Activated naive CD4-positive, alpha-beta T cell treated with anti-CD3 and anti-CD28 coated beads, Interleukin-2, amount 50 U/mL, for 72 hours (primary cell): ENCODE measurements at places on chromosomes 3 and 15.

DNA sequence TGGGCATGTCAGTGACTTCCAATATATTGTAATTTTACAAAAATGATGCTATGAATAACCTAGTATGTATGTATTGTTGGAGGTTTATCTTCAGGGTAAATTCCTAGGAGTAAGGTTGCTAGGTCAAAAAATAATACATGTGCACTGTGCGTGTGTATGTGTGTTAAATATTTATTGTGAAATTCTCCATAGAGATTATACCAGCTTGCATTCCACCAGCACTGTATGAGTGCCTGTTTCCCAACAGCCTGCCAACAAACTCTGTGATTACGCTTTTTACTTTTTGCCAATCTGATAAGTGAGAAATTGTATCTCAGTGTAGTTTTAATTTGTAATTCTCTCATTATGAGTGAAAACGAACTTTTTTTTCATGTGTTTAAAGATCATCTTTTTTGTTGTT is 12.6 kb upstream of the IGF2BP2 start:
- no peak for DNase-seq

DNA sequence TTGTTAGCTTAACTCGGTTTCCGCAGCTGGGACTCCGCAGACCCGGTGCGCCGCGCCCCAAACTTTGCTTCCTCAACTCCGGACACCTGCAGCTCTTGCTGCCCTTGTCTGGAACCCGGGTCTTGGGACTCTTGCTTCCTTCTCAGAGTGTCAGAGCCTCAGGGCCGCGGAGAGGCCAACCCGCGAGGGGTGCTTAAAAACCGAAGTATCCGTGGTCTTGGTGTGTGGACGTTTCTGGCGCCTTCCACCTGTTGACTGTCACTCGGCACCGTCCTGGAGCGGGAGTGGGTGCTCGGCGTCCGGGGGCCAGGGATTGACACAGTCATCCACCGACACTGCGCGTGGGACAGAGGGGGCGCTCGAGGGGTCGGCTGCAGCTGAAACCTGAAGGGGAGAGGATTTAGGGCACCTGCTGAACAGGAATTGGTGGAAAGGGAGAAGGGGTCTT is 386 bp downstream of the SQOR start:
- DNase-seq = peak; percentile 70

GRCh38 chr3:120742849-120743365 is 363 bp downstream of the GTF2E1 start:
- no peak for DNase-seq

- no peak for DNase-seq
Observed at GRCh38 chr3:108223928-108224327, 1.7 kb upstream of the IFT57 start.

- DNase-seq = no peak
Observed at GRCh38 chr15:63668601-63669000, 71.4 kb downstream of the FBXL22 start.

DNA sequence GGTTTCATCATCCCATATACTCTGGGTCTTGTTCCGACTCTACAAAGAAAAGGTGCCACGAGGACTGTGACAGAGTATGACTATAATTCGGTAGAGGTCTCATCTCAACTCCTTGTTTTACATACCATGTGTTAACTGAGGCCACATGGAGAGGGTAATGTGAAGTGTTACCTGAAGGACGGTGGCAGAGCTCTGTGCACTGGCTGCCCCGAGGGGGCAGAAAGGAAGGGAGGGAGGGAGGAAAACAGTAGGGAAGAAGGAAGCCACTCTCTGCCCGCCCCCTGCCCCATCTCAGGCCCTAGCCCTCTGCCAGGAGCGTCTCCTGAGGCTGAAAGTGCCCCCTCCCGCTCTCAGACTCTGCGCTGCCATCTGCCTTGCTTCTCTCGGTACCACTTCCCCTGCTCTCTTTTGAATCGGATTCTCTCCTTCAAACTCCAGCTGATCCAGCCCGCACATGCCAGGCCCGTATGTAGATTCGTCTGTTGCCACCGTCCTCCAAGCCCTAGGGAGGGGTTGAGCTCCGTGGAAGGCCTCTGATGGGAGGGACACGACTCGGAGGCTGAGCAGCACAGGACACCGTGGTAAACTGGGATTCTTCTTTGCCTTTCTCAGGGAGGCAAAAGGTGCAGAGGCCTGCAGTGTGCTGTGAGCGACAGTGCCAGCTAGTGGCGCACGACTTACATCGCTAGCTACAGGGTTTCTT is 70.5 kb upstream of the ATP10A start:
- peak; percentile 71 for DNase-seq

- DNase-seq = no peak
Observed at GRCh38 chr15:80395616-80396015, 8.6 kb upstream of the ARNT2 start.

DNA sequence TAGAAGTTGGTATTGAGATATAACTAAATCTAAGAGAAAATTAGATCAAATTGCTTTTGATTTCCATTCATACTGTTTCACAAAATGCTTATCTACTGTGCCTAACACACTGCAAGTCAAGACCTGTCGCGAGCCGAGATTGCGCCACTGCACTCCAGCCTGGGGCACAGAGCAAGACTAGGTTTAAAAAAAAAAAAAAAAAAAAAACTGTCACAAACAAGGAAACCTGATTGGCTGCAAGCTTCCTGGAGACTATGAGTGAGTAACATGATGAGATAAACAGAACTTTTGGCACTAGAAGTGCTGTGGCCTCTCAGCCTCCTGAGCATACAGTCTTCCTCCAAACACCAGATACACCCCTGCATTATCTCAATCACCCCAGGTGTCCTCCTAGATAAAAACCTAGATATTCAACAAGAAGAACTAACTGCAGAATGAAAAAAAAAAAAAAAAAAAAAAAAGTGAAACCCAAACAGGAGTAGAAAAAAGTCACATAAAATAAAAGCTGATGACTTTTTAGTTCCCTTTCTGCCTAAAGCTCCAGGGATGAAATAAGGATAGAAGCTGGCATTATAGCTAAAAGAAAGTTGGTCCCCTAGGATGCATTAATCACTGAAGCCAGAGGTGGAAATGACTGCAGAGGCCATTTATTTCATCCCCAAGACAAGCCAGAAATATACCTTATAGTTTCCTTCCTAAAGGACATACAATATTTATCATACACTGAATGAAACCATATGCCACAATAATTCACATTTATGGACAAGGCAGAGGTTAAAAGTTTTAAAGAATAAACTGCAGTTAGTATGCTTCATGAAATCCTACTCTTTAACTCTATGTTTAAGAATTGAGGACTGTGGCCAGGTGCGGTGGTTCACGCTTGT is 82.4 kb downstream of the P3H2 start:
- no peak for DNase-seq

- DNase-seq = no peak
Observed at GRCh38 chr3:24128199-24129005, 183.3 kb downstream of the NR1D2 start.

GRCh38 chr3:113690482-113690881 is 6.0 kb downstream of the USF3 start:
- DNase-seq = no peak

DNA sequence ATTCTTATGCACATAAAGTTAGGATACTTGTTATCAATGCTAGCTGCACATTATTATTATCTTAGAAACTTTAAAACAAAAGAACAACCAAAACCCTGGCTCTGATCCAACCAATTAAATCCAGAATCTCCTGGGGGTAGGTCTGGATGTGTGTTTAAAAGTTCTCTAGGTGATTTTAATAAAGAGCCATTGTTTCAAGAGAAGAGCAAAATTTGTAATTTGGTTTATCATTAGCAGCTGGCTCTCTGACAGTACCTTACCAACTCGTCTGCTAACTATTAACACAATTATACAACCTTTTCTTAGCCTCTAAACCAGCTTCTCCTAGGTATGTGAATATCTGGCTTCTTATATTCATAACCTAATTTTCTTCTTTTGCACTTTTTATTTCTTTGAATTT is 68.9 kb downstream of the IFT80 start:
- no peak for DNase-seq

DNA sequence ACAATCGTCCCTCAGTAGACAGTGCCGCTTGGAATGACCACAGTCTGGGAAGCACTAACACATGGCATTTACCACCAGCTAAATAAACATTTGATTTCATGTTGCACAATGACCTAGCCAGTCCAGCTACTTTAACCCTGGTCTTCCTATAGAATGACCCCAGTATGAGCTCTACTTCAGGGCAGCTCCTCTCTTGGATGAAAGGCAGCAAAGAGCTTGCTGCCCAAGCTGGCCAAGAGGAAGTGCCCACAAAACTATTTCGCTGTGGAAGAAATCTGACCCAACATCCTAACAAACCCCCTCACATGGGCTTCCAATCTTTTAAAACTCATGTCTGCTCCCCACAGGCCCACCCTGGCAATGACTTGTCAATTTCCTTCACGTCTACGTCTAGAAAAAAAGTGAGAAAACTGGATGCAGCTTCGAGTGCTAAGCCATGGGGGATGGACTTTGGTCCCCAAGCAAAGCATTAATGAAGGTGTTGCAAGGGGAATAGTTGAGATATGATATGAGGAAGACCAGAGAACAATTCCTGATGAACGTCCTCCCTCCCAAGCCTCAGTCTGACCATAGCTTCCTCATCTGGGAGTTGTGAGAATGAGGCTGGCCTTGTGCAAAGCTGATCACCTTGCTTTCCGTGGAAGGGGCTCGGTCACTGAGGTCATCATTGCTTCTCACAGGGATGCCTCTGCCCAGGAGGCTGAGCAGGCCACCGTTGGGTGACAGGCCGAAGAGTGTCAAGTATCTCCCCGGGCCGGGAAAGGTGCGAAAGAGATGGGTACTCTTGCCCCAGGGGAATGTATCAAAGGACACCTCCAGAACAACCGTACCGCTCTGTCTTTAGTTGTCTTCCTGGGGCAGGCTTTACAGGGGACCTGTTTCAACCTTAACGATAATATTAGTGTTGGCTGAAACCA is 964 bp downstream of the SLC25A20 start:
- DNase-seq = no peak

DNA sequence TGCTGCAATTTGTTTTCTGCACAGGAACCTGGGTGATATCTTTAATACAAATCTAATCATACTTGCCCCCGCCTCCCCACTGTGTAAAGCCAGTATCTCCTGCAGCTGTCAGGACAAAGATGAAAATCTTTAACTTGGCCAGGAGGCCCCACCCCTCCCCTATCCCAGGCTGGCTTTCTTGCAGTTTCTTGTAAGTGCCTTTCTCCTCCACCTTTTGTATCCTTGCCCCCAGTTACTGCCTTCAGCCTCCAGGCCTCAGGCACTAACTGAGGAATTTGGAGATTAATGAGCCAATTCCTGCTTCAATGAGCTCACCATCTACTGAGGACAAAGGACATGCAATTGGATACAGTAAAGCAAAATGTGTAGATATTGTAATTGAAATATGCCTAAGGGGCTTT is 6.5 kb downstream of the GCSAM start:
- DNase-seq = no peak

DNA sequence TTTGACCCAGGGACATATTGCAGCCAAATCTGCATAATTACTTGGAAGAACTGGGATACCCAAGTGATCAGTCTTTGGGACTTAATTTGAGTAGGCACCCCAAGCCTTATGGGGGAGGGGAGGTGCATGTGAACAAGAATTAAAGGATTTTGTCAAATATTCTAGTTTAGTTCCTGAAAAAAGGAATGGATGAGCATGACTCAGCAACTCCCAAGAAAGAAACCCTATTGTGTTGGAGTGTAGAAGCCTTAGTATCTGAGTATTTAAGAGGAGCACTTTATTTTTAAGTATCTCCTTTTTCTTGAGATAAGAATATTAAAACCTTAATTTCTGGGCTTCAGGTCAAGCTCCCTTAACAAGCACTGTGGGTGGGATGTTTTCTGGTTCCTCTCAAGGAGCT is 222.4 kb downstream of the CD47 start:
- DNase-seq = no peak

- no peak for DNase-seq
Observed at GRCh38 chr3:188750617-188751016, 421.2 kb upstream of the TPRG1 start.

DNA sequence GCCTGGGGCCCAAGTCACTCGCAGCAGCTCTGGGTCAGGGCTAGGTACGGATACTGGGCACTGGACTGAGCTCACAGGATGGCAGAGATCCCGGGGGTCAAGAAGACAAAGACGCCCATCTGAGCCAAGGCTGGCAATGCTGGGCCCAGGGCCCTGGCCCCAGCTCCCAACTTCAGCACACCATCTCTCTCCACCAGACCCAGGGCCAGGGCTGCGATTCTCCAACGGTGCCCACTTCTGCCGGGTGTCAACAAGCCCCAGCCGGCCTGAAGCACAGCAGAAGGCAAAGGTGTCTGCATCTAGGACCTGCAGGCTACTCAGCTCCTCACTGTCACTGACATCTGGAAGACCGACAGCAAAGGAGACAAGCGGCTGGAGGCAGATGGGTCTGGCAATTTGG is 8.6 kb downstream of the WDR73 start:
- DNase-seq = no peak

DNA sequence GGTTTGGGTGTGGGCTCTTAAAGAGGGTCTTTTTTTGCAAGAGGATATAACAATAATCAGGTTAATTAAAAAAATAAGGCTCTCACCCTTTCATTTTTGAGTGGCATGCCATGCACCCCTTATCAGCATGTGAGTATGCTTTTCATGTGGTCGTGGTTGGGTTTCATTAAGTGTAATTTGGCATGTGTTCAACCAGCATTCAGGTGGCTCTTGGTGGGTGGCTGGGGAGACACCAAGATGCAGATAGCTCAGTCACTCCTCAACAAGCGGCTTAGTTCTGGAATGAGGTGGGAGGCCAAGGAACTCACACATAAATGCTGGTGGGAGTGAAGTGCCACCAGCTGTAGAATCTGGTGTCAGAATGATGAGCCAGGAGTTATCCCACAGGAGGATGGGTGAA is 66.8 kb downstream of the FLNB start:
- no peak for DNase-seq

DNA sequence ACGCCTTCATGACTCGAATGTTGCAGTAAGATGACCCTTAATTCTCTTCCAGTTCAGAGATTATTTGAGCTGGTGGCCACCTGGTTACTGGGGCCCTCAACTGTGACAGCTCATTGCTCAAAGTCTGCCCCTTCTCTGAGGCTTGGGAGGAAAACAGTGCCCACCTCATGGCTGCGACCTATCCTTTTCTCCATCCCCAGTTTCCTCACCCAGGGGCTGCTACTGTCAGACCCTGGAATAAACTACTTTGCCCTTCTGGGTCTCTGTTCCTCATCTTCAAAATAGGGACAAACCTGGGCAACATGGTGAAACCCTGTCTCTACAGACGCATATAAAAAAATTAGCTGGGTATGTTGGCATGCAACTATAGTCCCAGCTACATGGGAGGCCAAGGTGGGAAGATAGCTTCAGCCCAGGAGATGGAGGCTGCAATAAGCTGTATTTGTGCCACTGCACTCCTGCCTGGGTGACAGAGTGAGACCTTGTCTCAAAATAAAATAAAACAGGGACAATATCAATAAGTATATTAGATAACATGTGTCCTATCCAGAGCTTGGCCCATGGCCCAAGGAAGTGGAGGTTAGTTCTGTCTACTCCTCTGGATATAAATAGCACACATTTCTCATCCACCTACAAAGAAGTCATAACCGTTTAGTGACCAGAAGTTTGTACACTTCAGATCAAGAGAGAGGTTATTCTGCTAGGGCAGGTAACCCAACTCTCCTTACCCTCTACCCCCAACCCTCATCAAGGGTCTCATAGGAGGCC is 2.2 kb upstream of the RASL12 start:
- no peak for DNase-seq
